Stimulated activated CD8-positive, alpha-beta memory T cell treated with anti-CD3 and anti-CD28 coated beads, Interleukin-12 subunit alpha, Interleukin-12 subunit beta, amount 100 ng/mL, for 4 hours (primary cell): ENCODE measurements at places on chromosomes 7 and 10.

DNA sequence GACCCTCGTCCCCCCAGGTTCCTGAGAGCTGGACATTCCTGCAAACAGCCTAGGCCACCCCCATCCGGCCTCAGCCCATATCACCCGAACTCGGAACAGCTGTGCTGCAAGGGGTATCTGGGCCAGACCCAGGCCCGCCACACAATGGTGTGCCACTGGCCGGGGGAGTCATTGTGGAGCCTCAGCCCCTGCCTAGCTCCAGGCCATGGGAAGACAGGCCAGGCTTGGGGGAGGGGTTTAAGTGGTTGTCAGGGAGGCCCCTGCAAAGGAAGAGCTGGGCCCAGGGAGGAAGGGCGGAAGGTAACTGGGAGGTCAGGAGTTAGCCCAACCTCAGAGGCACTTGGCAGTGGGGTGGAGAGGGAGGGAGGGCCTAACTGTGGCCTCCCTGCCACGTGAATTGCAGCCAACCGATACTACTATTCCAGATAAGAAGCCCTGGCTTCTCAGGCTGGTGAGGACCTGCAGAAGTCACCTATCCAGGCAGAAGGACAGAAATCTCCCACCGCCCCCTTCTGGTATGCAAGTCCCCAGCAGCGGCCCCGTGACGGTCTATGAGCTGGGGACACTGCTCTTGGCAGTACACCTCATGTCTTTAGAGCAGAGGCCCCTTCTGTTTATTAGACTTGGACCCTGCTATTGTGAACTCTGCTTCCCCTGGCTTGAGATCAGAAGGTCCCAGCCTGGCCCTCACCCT, 26.8 kb downstream of the VSIR start:
- DNase-seq: no peak

GRCh38 chr7:154195266-154195665, 143.1 kb downstream of the DPP6 start:
- no peak for DNase-seq

- DNase-seq: no peak
Measured at GRCh38 chr7:77904252-77904651, 105.7 kb downstream of the PHTF2 start.

DNA sequence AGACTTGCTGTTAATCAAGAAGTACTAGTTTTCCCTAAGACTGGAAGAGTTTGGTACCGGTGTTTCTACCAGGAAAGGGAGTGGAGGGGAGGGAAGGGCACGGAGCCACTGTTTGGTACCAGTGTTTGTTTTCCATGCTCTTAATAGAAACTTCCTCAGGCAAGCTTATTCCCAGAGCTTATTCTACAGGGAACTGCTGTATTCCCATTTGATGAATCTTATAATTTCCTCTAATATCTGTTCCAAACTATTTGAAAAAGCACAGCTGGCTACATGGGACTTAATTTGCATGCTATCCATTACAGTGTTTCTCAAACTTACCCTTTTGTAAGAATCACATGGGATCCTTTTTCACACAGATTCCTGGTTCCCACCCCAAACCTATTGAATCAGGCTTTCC, 23.7 kb downstream of the SLC26A4 start:
- no peak for DNase-seq

DNA sequence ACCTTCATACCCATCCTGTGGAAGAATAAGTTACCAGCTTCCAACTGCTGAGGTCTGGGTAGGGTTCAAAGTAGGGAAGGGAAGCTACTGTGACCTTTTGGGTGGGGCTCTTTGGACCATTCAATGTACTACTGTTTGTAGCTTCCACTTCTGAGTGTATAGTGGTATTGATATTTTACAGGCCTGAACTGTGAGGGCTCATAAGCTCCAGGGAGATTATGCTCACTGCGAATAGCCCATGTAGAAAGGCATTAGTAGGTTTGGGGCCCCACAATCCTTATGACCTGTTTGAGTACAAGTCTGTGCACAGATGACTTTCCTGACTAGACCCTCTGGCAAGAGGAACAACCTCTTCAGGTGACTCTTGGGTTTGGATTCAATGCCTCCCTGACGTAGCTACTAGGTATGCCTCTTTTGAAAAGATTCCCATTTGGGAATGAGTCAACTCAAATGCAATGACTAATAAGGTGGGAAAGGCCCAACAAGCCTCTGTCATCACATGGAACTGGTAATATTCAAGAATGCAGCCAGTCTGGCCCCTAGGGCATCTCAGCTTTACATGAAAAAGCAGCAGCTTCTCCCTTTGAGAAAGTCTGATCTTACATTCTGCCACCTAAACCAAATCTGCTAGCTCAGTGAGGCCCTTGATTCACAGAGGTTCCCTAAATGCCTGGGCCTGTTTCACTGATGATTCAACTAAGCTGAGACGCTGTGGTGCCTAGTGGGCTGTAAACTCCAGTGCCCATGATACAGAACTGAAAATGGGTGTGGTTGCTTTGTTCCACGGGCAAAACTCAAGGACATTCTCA, 79.8 kb downstream of the ABI1 start:
- DNase-seq: no peak

DNA sequence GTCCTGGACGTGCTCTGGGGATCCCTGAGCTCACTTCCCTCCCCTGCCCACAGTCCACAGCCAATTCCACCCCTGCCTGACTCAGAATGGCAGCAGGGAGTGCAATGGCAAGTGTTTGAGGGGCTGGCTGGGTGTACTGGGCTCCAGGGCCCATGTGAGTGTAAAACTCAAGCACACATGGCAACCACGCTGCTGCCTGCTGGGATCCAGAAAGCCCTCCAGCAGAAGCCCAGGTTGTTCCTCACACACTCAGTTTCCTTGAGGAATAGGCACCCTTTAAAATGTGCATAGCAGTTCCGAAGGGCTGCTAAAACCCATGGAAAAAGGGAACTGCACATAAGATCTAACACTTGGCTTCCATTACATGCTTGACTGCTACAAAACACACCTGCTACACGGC, 11.3 kb upstream of the ATP6V0A4 start:
- DNase-seq: no peak

DNA sequence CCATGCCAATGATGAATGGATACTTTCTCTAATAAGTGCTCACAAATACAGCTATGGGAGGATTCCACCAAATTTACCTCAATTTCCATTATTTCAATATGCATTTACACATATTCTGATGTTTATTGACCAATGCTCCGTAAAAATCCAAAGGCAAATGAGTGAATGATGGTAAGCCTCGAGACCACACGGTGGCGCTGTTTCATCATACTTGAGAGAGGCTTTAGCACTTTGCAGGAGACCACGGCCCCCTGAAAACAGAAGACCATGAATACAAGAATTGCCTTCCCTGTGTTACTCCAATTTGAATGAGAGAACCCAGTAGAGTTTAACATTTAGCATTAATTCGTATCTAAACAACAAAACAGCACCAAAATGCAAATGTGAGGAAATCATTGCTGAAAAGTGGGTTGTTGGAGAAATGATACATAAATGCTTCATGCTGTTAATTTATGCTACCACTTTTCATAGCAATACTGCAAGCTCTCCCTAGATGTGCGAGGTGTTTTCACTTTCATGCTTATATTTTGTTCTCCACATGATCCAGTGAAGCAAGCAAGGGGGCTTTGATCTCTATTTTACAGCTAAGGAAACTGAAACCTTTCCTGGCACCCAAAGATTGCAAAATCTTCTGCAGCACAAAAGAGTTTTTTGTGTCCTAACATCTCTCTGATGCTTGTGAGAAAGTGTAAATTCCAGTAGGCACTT, 35.4 kb downstream of the TRIL start:
- peak; percentile 22 for DNase-seq

DNA sequence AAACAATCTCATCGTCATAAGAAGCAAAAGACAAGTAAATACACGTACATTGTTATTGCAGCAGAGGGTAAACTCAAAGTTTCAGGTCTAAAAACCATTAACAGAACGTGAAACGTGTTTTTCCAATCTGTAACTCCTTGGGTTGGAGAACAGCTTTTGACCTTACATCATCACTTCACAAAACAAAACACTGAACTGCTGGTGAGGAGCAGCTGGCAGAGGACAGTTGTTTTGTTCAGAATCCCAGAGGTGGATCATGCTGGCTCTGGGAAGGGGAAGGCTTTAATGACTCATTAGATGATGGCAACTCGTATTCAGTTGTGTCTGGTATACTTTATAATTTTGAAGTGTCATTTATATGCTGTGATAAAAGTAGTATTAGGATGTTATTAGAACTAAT, 923.0 kb upstream of the CELF2 start:
- DNase-seq: no peak

DNA sequence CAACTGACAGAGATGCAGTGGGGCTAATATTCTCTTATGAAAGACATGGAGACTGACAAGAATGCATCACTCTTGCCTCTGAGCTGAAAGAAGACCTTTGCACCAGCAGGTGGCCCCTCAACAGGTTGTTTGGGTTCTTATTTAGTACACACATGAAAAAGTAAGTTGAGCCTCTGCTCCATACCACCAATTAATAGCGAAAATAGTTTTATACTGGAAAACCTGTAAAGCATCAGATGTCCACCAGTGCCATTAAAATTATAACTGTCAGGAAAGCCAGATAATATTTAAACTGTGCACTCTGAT, 26.3 kb upstream of the FAM13C start:
- DNase-seq: no peak
